ENCODE measurements at places on chromosomes 6 and 20. TPM values are rescaled to one million over a fixed set of nuclear protein-coding genes. Genes with fewer than 3 reads are reported as not detected.

PAQR8 gene
- total RNA-seq, result 4.1 TPM

UCKL1 gene
- 22.3 TPM for total RNA-seq

DDX43 gene
- 0.39 TPM for total RNA-seq

DDX27 gene
- 40.3 TPM for total RNA-seq

HSPA1L gene
- 0.39 TPM for total RNA-seq

Measured in subcutaneous preadipocyte (primary cell).